NCI-H345 (cell line): ENCODE measurements at places on chromosomes 5 and 9.
A peak's percentile ranks its signal among the peaks of the same experiment; 100 is the strongest.

GRCh38 chr5:33049298-33049697, 338.2 kb downstream of the NPR3 start:
- DNase-seq, result no peak

DNA sequence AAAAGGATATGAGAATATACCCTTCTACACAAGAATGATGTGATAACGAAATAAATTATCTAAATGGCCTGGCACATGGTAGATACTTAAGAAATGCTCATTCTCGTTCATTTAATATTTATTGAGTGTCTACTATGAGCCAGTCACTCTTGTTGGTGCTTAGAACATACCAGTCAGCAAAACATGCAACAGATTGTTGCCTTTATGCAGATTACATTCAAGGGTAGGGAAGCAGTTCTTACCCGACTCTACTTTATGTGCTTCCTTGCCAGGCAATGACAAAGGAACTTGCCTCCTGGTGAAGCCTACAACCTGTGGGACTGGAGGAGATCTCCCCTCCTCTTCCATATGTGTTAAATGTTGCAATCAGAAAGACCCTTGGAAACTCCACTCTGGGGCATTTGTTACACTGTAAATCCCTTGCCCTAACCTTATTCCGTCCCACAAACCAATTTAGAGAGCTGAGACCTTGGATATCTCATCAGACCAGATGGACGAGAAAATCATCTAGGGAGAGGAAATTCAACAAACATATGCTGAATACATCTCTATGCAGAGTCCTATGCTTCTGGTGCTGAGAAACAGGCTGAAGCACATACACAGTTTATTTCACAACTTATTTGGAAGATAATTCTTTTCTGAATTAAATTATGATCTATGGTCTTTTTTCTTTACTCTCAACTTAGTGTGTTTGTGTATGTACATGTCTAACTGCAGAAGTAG, 128.1 kb upstream of the TRIM32 start:
- DNase-seq, result no peak

GRCh38 chr9:108002371-108002956, 512.9 kb upstream of the KLF4 start:
- no peak for DNase-seq

- no peak for DNase-seq
Observed at GRCh38 chr5:20353499-20353898, 365.5 kb upstream of the CDH18 start.

GRCh38 chr5:152124409-152125041, 199.9 kb upstream of the GLRA1 start:
- peak; percentile 77 for DNase-seq

GRCh38 chr9:127723444-127723843, 7.6 kb downstream of the TTC16 start:
- no peak for DNase-seq

DNA sequence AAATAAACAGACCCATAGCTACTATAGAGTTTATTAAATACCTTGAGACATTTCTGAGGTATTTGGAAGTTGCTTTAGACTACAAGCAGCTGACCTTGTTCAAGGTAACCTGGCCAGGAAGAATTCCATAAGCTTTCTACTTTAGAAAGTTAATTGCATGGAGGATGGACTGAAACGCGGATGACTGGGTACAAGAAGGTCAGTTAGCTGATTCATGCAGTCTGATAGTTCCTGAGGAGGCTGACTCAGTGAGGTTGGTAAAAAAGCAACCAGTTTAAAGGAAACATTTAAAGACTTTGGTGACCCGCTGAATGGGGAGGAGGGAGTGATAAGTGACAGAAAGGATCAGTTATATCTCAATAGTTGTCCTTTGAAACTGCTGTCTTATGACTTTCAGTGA, 670.1 kb upstream of the CDH9 start:
- DNase-seq, result no peak

GRCh38 chr5:91443023-91443422, 59.9 kb upstream of the ARRDC3 start:
- no peak for DNase-seq

DNA sequence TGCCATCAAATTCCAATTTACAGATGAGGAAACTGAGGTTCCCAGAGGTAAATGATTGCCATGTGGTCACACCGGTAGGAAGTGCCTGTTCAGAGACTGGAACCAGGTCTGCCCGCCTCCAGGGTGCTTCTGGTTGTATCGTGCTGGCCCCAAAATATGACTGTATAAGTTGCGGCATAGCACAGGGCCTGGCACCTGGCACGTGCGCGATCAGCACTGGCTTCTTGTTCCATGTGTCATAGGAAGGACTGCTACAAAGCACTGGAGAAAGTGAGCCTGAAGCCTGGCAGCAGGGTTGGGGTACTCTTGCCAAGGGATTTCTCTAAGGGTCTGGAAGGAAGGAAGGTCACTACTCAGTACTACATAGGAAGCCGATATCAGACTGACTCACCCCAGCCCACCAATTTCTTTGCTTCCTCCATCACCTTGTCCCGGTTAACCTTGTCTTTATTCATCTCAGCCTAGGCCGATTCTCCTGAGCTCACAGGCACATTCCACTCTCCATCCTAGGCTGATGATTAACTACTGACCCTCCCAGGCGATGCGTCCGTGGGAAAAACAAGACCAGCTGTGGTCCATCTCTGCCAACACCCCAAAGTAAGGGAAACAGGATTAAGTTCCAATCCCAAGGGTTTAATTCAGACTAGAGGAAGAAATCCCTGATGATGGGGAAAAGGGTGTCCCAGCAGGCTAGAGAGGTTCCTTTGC, 1.8 kb downstream of the HRH2 start:
- DNase-seq, result no peak

DNA sequence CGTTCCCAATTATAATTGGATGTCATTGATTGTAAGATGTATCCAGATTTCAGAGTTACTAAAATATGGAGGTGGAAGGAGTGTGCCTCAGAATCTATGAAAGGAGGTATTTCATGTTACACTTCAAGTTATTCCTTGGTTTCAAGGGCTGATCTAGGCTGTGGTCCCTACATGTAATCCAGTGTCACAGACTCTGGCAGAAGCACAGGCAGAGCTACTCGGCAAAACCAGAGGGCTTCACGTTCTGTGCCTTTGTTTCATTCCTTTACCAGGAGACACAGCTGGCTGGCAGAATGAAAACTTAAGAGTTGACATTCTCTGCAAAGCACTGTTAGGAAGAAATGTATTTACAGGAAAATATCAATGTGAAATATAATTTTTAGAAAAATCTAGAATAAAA, 99.6 kb downstream of the ANKH start:
- no peak for DNase-seq

- DNase-seq, result no peak
Observed at GRCh38 chr9:130448771-130449603, 4.2 kb downstream of the ASS1 start.

- peak; percentile 0 for DNase-seq
Observed at GRCh38 chr5:128597156-128597555, 59.1 kb upstream of the FBN2 start.
